Brain (organoid and tissue), 16 donors: ENCODE measurements at places on chromosomes 1 and 21. TPM values are rescaled to one million over a fixed set of nuclear protein-coding genes. Genes with fewer than 3 reads are reported as not detected.

MYOM3 gene
- polyA plus RNA-seq: not detected

SH3BGR gene
- polyA plus RNA-seq: 11.2 TPM

AADACL3 gene
- not detected for polyA plus RNA-seq

KRTAP22-2 gene
- polyA plus RNA-seq: not detected

APP gene
- polyA plus RNA-seq: 1,114 TPM

IPP gene
- polyA plus RNA-seq: 17.2 TPM

GPR37L1 gene
- polyA plus RNA-seq: 32.7 TPM

C2CD4D gene
- polyA plus RNA-seq: 0.78 TPM

CCDC30 gene
- 7.2 TPM for polyA plus RNA-seq

IVL gene
- not detected for polyA plus RNA-seq

MYOG gene
- polyA plus RNA-seq: not detected

INAVA gene
- polyA plus RNA-seq: 0.58 TPM

GPA33 gene
- not detected for polyA plus RNA-seq

MAB21L3 gene
- polyA plus RNA-seq: not detected

TNFAIP8L2 gene
- 1.7 TPM for polyA plus RNA-seq

PEX14 gene
- polyA plus RNA-seq: 37.1 TPM

KRTAP13-2 gene
- polyA plus RNA-seq: not detected

ETV3L gene
- not detected for polyA plus RNA-seq

MAGI3 gene
- 6.9 TPM for polyA plus RNA-seq

PARS2 gene
- polyA plus RNA-seq: 6.0 TPM

IGSF9 gene
- 43.9 TPM for polyA plus RNA-seq

S100A7A gene
- not detected for polyA plus RNA-seq

OR2L2 gene
- polyA plus RNA-seq: not detected

SV2A gene
- 112 TPM for polyA plus RNA-seq

RIMKLA gene
- 29.9 TPM for polyA plus RNA-seq

TINAGL1 gene
- 9.7 TPM for polyA plus RNA-seq

APCS gene
- not detected for polyA plus RNA-seq

KRTAP19-3 gene
- not detected for polyA plus RNA-seq

BLACAT1 gene
- polyA plus RNA-seq: 0.10 TPM

SFN gene
- polyA plus RNA-seq: 50.6 TPM

POLR3C gene
- 29.8 TPM for polyA plus RNA-seq

FASLG gene
- not detected for polyA plus RNA-seq

CRB1 gene
- 3.8 TPM for polyA plus RNA-seq

OR2W3 gene
- 1.3 TPM for polyA plus RNA-seq

TSPAN1 gene
- polyA plus RNA-seq: 9.4 TPM
